Suppressor macrophage treated with lipopolysaccharide for 4 hours (primary cell): ENCODE measurements at places on chromosomes 12 and 14.

DNA sequence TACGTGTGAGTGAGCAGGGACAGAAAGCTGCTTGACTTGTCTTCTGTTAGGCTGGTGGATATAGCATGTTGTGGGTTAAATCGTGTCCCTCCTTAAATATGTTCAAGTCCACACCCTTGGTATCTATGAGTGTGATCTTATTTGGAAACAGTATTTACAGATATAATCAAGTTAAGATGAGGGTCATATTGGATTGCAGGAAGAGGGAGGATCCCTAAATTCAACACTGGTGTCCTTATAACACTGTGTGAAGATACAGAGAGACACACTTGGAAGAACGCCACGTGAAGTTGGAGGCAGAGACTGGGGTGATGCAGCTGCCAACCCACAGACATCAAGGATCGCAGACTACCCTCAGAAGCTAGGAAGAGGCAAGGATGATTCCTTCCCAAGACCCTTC is 275.2 kb upstream of the SSTR1 start:
- DNase-seq, result no peak

DNA sequence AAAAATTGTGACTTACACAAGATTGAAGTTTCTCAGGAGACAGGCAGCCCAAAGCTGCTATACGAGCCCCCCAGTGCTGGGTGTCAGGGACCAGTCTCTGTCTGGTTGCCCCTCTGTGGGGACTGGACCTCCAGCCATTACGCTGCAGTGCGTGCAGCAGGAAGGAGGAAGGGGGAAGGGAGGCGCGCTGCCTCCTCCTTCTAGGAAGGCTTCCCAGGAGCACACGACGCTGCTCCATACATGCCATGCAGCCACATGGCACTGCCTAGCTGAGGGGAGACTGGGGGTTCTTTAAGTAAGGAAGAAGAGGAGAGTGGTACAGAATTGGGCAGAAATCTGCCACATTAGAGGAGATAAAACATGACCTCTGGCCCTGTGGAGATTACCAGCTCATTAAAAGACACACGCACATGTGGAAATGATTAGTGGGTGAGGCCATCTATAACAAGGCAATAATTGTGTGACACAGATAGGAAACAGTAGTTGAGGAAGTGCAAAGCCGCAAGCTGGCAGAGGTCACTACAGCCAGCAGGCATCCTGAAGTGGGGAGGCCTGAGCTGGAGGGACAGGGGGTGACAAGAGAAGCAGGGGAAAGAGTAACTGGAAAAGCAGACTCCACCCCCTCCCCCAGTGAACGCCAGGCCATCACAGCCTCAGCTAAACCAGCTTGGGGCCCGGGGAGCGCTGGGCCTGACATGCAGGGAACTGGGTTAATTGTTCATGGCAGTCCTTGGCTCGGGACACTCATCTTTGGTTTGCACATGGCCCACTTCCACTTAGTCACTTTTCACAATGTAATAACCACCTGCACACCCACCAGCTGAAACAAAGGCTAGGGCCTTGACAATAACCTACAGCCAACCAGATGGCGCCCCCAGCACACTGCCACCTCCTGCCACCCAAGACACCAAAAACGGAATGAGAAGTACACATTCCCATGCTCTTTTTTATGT is 39.6 kb downstream of the CCDC88C start:
- peak; percentile 62 for DNase-seq

- DNase-seq, result no peak
These were observed 8.4 kb upstream of the TC2N start for GRCh38 chr14:91875525-91876286.

GRCh38 chr12:72865921-72866320 is 593.8 kb downstream of the TRHDE start:
- no peak for DNase-seq

DNA sequence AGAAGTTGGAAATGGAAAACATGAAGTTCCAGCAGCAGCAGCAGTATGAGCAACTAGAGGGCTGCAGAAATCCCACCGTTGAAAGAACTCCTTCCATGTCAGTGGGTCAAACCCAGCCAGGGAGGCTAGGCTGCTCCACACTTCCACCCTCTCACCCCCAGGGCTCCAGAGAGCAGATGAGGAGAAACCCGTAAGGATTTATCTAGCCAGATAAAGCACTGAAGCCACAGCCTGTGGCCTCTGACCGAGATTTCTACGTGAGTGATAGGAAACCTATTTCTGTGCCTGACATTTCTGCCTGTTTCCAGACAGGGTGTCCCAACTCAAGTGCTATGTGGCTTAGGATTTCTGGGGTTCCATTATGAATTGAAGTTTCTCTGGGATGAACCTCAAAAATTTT is 100.0 kb upstream of the EEA1 start:
- DNase-seq, result no peak

GRCh38 chr14:92601757-92602417 is 88.3 kb downstream of the RIN3 start:
- no peak for DNase-seq

DNA sequence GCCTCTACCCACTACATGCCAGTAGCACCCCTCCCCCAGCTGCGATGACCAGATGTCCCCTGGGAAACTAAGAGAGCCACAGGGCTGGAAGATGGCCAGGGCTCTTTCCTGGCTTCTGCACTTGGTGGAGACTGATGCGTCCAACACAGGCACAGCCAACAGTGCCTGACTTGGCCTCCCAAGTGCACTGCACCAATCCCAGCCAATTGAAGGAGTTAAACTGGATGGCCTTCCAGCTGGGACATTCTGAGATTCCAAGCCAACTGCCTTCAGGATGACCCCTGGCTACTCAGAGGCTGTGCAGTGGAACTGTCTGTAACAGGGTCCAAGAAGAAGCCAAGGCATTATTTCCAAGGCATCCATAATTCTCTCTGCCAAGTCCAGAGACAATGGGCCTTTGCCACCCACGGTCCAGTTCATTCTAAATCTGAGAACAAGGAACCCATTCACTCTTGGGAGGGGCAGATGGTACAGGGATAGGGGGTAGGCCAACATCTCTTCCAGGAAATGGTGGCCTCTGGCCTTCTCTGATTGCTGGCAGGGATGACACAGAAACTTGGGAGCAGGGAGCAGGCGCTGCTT is 35.2 kb downstream of the PRIMA1 start:
- DNase-seq, result no peak

- DNase-seq, result no peak
These were observed 521 bp upstream of the PCED1B start for GRCh38 chr12:47078733-47079467.

DNA sequence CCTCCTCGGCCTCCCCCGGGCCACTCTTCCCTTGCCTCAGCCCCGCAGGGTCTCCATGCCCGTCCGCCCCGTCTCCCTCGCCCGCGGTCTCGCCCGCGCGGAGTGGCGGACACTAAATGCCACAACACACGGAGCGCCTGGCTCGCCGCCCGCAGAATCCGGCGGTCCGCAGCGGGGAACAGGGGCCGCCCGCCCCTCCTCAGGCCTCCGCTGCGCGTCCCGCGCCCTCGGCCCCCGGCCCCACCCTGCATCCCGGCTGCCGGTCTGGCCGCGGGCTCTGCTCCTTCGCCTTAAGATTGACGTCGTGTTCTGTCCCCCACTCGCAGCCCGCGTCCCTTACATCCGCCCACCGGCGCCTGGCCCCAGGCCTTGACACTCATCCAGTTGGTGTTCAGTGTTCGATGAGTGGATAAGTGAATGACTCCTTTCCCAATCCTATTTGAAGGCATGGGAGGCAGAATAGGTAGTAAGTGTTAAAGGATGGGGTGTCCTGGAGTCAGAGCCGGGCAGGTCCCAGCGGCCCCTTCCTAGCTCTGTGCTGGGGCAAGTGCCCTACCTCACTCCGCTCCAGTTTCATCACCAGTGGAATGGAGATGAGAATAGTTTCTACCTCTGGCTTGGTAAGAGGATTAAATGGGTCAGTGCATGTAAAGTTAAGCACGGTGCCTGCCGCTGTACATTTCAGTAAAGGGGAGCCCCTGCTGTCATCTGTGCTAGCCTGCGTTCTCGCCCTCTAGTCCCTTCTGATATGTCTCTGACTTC is 622 bp downstream of the TECPR2 start:
- DNase-seq, result peak; percentile 20

GRCh38 chr12:22935501-22935900 is 310.5 kb downstream of the ETNK1 start:
- no peak for DNase-seq

GRCh38 chr12:14010989-14011388 is 29.6 kb upstream of the GRIN2B start:
- DNase-seq, result no peak

GRCh38 chr14:39673270-39673711 is 241.1 kb upstream of the FBXO33 start:
- DNase-seq, result no peak
